Hair follicular keratinocyte (primary cell): ENCODE measurements at places on chromosomes 1 and 21. TPM values are rescaled to one million over a fixed set of nuclear protein-coding genes. Genes with fewer than 3 reads are reported as not detected.

Gene DDX59
- total RNA-seq = 11.9 and 13.4 TPM in 2 replicates

Gene KCNT2
- total RNA-seq = 0.08 TPM in 1 of 2 replicates, not detected in the other

Gene CFAP57
- 0.34 and 0.86 TPM in 2 replicates for total RNA-seq

Gene PTPN7
- total RNA-seq = not detected in 2 replicates

Gene TRIM58
- total RNA-seq = 2.3 TPM in 2 replicates

Gene LIN28A
- total RNA-seq = not detected in 2 replicates

Gene CLEC20A
- total RNA-seq = not detected in 2 replicates

Gene CDA
- total RNA-seq = 24.3 and 35.7 TPM in 2 replicates

Gene FAM151A
- not detected in 2 replicates for total RNA-seq

Gene PLPPR5
- 0.04 and 0.31 TPM in 2 replicates for total RNA-seq

Gene RNF207
- total RNA-seq = 3.3 and 6.6 TPM in 2 replicates

Gene SNRNP40
- total RNA-seq = 47.5 and 74.3 TPM in 2 replicates

Gene KLHDC8A
- not detected in 2 replicates for total RNA-seq

Gene DPT
- not detected in 2 replicates for total RNA-seq
